ENCODE measurements at places on chromosomes 13 and 19.

DNA sequence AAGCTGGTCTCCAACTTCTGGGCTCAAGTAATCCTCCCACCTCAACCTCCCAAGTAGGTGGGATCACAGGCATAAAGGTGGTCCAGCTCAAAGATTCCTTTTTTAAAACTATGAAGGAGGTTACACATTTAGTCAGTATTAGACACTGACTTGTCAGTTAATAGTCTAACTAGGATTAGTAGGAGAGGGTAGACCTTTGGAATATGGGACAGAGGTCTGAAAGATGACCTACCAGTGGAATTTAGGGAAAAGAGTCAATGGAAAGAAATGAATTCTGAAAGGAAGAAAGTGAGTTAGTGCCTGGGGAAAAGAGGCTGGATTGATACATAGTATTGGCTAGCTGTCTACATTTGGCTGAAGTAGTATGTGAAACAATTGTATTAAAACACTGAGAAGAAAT lies 220.7 kb downstream of the MZT1 start:
- DNase-seq: no peak

DNA sequence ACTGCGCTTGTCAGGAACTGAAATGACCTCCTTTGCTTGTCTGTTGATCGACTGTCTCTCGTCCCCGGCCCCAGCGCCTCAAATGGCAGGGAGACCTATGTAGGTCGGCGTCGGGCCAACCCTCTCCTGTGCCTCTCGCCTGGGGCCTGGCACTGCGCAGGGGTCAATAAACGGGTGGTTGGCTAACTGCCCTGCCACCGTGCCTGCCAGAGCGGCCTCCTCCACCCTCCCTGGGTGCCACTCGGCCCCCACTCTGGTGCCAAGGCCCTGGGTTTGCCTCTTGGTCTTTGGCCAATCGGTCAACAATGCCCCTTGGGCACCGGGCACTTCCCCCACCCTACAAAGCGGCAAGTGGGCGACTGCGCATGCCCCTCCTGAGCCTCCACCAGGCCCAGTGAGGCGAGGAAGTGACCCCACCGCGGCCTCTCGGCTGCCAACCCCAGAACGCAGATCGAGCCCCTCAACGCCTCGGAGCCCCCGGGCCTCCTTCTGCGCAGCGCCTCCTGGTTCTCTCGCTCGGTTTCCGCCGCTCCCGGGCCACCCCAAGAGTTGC lies 1.1 kb downstream of the KEAP1 start:
- no peak for DNase-seq

DNA sequence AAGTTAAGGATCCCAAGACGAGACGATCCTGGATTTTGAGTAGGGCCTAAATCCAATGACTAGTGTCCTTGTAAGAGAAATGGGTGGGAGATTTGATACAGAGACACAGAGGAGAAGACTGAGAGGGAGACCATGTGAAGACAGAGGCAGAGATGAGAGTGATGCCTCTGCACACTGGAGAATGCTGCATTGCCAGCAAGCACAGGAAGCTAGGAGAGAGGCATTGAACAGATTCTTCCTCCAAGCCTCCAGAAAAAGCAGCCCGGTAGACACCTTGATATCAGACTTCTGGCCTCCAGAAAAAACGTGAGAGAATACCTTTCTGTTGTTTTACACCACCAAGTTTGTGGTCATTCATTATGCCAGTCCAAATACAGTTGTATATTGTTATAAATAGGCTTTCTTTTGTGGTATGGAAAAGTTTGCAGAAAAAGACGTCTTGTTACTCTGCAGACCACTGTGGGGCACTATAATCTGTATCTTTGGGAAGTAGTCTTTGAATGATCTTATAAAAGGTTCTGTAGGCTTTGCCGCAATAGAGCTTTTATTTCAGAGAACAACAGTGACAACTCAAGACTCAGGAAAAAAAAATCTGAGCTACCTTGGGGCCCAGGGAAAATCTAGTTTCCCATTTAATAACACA lies 17.9 kb upstream of the RFC3 start:
- DNase-seq: no peak

DNA sequence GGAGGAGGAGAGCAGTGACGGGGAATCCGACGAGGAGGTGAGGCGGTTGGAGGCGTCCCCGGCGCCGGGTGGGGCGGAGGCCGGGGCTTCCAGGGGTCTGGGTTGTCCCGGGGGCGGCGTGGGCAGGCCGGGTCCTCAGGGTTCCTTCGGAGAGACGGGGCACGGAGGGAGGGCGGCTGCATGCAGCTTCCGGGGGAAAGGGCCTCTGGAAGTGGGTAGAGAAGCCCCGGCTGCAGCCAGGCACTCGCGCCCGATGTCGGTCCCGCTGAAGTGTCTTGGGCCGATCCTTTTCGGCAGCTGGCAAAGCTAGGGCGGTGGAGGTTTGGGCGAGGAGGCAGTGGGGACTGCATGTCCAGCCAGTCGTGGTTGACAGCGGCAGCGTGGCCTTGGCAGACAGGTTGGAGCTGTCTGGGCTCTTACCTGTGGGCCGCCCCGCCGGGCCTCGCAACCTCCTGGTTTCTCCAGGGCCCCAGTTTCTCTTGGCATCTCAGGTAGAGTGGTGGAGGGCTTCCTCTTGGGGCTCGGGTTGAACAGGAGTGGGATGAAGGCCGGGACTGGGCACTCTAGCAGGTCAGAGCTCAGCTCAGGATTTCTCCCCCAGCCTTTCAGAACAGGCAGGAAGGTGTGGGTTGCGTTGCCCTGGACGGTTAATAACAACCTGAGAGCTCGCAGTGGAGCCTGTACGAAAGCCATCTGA lies 690 bp downstream of the KMT2B start:
- DNase-seq: no peak

DNA sequence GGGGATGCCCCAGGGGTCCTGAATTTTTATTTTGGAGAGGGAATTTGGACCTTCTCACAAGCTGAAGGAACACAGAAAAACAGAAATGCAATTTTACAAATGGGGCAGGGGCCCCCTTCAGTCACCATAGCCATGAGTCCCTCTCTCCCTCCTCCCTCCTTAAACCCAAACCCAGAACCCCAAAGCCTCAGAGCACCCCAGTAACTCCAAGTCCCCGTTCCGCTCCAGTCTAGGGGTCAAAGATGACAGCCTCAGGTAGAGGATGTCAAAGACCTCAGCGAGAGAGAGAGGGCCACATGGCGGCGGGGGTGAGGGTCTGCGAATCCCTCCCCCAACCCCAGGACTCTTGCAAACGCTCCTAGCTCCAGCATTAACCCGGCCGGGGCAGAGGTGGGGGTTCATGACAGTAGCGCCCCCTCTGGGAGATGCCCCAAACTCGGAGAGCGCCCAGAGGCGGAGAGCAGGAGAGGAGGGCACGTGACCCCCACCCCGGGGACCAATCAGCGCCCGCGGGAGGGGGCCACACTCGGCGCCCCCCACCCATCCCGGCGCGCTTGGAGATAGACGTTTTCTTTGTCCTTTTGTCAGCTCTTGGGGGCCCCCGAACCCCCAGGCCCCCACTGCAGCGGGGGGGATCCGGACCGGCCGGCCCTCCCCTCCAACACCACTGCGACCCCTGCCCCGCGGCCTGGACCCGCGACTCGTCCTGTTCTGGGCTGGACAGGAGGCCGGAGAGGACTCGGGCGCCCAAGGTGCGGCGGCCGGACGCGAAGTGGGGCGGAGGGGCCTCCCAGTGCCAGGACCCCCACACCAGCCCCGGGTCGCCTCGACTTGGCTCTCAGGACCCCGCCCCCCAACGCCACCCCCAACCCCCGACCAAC lies 20.8 kb upstream of the SEMA6B start:
- no peak for DNase-seq

- DNase-seq: no peak
Observed at GRCh38 chr19:56321254-56321988, 6.8 kb upstream of the ZSCAN5A start.

DNA sequence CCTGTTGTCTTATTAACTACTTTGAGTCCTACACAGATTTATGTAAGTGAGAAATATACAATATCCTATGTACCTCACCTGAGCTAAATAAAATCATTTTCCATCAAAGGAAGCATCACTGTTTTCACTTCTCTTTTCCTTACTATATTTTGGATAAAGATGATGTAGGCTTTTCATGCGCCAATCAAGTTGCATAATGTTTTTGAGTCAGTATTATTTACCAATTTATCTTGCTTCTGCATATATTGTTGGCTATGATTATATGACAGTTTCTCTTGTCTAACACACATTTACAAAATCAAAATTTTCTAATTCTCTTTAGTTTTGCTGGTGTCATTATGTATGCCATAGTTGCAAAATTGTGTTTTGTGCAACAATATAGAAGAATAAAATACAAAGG lies 67.9 kb upstream of the FRY start:
- DNase-seq: no peak

GRCh38 chr13:58429917-58430316 lies 798.4 kb downstream of the PCDH17 start:
- no peak for DNase-seq

GRCh38 chr13:46171217-46171616 lies 10.8 kb downstream of the LCP1 start:
- DNase-seq: no peak

DNA sequence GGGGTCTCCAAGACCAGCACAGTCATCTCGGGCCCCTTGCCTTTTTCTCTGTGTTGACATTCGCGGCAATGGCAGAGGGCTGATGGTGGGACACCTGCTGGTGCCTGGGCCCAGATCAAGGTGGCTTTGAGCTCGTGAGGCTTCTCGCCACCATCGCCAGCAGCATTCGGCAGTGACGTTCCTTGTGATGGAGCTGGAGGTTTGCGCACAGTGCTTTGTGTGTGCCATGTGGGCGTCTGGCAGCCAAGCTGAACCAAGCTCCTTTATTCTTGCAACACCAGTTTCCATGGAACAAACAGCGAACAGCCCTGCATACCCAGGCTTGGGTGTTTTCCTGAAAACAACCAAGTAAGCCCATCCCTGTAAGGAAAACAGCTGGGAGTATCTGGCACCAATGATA lies 9.1 kb upstream of the TMEM255B start:
- no peak for DNase-seq

DNA sequence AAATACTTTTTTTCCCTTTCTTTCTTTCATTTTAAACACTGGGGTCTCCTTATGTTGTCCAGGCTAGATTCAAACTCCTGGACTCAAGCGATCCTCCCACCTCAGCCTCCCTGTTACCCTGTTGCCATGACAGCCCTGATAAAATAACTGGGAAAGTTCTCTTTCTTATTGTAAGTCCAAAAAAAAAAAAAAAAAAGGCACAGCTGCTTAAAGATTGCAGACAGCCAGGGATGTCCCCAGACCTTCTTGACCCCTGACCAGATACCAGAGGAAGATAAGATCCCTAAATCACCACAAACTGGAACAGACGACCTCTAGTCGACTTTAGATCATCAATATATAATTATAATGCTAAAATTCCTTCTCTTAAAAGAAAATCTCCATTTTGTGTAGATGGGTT lies 1.1 kb upstream of the MVB12A start:
- no peak for DNase-seq

- no peak for DNase-seq
Observed at GRCh38 chr13:113902986-113903775, 39.3 kb upstream of the GAS6 start.

GRCh38 chr19:47608969-47609905 lies at the start of gene BICRA:
TSS of gene BICRA (plus strand) at chr19:47609134. CDS start at chr19:47673575, 64,441 bp downstream.
- no peak for DNase-seq

- no peak for DNase-seq
Observed at GRCh38 chr13:94057618-94058186, 421.8 kb downstream of the DCT start.

GRCh38 chr13:98506728-98507230 lies 70.1 kb downstream of the STK24 start:
- DNase-seq: no peak

GRCh38 chr13:90535421-90535820 lies 812.1 kb upstream of the MIR17HG start:
- no peak for DNase-seq

DNA sequence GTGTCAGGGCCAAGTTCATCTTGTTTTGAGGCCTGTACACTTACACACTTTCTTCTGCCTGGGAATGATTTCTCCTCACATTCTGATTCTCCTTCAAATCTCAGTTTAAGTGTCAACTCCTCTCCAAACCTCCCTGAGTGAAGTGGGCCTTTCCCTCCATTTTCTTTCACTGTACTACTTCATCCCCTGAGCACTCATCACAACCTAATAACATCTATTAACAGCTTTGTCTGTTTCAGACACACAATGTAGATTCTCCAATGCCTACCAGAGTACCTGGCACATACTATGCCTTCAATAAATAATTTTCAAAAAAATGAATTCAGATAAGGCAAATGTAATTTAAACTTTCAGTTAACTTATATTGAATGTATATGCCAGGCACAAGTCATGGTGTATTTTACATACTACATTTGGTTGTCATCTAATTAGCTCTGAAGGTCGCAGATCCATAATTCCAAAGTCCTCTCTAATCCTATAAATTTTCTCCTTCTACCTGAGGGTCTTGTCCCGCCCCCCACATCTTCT lies 357 bp upstream of the COG6 start:
- DNase-seq: no peak

- no peak for DNase-seq
Observed at GRCh38 chr13:27298849-27299248, 28.2 kb downstream of the RASL11A start.

GRCh38 chr19:40611096-40611495 lies 9.9 kb downstream of the LTBP4 start:
- no peak for DNase-seq

GRCh38 chr13:106349080-106349931 lies 186.2 kb downstream of the EFNB2 start:
- no peak for DNase-seq

Measured in brain pericyte (primary cell).